HCT116 (cell line): ENCODE measurements at places on chromosomes 5 and 9. TPM values are rescaled to one million over a fixed set of nuclear protein-coding genes. Genes with fewer than 3 reads are reported as not detected.

The HSDL2 gene
- 33.9 TPM for total RNA-seq

DNA sequence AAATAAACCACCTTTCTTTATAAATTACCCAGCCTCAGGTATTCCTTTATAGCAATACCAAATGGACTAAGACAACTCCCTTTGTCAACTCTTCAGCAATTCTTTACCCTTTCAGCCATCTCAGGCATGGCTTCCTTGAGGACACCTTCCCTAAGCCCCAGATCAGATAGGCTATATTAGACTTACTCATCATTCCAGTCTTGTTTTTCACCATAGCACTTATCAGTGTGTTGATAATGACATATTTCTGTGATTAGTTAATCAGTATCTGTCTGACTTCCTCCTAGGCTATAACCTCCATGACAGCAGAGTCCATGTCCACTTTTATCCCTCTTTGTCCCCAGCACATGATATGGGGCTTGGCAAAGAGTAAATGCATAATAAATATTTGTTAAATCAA is 238.1 kb downstream of the ACTL7B start:
- DNase-seq: no peak

The CER1 gene
- total RNA-seq: not detected

DNA sequence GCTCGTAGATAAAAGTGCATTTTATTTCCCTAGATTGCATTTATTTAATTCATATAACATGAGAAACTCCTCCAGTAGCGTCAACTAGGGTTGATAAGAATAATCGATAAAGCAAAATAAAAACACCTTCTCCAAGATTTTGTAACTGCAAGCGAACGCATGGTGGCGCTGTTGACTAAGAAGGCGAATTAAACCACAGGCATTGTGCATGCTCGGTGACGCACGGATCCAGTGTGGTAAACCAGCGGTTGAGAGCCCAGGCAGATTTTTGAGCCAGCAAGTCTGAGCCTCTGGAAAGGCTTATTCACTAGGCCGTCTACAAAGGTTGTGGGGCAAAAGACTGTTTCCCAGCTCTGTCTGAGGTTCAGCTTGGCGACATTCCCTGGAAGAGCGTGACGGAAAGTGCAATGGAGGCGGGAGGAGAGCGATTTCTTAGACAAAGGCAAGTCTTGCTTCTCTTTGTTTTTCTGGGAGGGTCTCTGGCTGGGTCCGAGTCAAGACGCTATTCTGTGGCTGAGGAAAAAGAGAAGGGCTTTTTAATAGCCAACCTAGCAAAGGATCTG is at the start of gene PCDHB3:
PCDHB3 (plus strand) TSS at position 231 of the 563 bp plus-strand sequence; CDS start at position 408, 177 bp downstream.
- DNase-seq: peak; percentile 16

The TEX48 gene
- total RNA-seq: not detected

The TBC1D2 gene
- 9.8 TPM for total RNA-seq

The CYSRT1 gene
- 4.3 TPM for total RNA-seq

The TEK gene
- 0.15 TPM for total RNA-seq

DNA sequence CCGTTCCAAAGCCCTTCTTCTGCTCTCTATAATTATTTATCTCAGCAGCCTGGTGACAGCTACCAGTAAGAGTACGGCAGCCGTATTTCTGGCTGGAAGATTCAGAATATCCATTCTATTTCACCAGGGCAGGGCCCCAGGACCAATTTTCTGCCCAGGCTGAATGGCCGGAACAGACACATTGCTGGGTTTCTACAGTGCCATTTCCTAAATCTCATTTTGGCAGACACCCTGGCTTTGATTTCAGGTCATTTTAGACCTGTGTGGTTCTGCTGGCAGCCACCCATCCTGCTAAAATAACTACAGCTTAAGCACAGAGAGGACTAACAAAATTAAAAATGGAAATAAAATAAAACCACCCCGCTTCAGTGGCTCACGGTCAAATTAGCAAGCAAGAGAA is 95.0 kb downstream of the CRB2 start:
- no peak for DNase-seq
